Upper lobe of left lung (tissue), 6 donors: ENCODE measurements at places on chromosomes 6 and 20. TPM values are rescaled to one million over a fixed set of nuclear protein-coding genes. Genes with fewer than 3 reads are reported as not detected.

DNA sequence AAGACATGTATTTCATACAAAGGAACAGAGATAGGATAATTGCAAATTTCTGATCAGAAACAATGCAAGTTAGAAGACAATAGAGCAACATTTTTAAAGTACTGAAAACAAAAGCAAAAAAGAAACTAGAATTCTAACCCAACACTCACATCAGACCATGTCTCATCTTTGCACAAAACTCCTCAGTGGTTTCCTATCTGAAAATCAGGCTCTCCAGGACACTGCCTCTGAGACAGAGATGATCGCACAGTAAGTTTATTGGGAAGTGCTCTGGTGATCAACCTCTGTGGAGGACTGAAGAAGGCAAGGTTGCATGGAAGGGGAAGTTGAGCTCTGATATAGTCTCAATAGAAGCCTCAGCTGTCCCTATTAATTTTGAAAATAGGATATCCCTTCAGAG, 2.3 kb upstream of the TTBK1 start:
- DNase-seq, result no peak
- no peaks in the 10 kb centered on the region for H3K4me1 ChIP-seq
- no peak overlapping the region for H3K4me3 ChIP-seq
- H3K36me3 ChIP-seq, result no peaks in the 10 kb centered on the region
- no peak overlapping the region for H3K27ac ChIP-seq

DNA sequence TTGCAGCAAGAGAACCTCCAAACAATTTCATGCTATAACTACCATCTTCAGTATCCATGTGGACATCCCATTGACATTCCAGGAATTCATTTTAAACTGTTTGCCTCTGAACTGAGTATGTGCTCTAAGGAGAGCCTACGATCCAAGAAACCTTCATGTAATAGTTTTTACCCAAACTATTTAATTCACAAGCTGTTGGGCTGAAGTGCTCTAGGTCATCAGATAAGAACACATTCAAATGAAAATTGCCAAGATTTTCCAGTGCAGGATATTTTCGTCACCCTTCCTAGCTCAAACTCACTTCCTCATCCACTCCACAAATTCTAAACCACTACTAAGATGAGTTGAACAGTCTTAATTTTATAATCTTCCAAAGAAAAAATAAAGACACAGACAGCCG, 12.8 kb downstream of the RSPO3 start:
- no peak overlapping the region for H3K27ac ChIP-seq
- no peak for DNase-seq
- no peaks in the 10 kb centered on the region for H3K36me3 ChIP-seq
- no peaks in the 10 kb centered on the region for H3K4me1 ChIP-seq
- H3K4me3 ChIP-seq, result no peak overlapping the region

GRCh38 chr6:14371530-14371929, 254.0 kb downstream of the CD83 start:
- H3K36me3 ChIP-seq, result no peaks in the 10 kb centered on the region
- no peaks in the 10 kb centered on the region for H3K4me1 ChIP-seq
- no peak overlapping the region for H3K4me3 ChIP-seq
- H3K27me3 ChIP-seq, result no peaks in the 10 kb centered on the region
- no peak overlapping the region for H3K27ac ChIP-seq
- DNase-seq, result no peak

- H3K27ac ChIP-seq, result no peak overlapping the region
- no peak overlapping the region for H3K4me3 ChIP-seq
- no peaks in the 10 kb centered on the region for H3K27me3 ChIP-seq
- no peak for DNase-seq
- H3K4me1 ChIP-seq, result no peaks in the 10 kb centered on the region
- H3K36me3 ChIP-seq, result no peaks in the 10 kb centered on the region
Observed at GRCh38 chr6:154187714-154188113, 148.7 kb downstream of the OPRM1 start.

DNA sequence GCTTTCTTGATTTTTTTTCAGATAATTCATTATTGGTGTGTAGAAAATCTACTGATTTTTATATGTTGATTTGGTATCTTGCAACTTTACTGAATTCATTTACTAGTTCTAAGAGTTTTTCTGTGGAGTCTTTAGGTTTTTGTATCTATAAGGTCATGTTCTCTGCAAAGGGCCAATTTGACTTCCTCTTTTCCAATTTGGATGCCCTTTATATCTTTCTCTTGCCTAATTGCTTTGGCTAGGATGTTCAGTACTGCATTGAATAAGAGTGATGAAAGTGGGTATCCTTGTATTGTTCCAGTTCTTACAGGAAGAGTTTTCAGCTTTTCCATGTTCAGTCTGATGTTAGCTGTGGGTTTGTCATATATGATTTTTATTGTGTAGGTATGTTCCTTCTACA, 14.4 kb upstream of the NKX2-4 start:
- H3K36me3 ChIP-seq, result no peaks in the 10 kb centered on the region
- H3K4me1 ChIP-seq, result no peaks in the 10 kb centered on the region
- H3K27me3 ChIP-seq, result no peaks in the 10 kb centered on the region
- no peak for DNase-seq
- H3K27ac ChIP-seq, result no peak overlapping the region

- no peak overlapping the region for H3K4me3 ChIP-seq
- no peaks in the 10 kb centered on the region for H3K36me3 ChIP-seq
- no peak for DNase-seq
- H3K4me1 ChIP-seq, result no peaks in the 10 kb centered on the region
- no peaks in the 10 kb centered on the region for H3K27me3 ChIP-seq
- no peak overlapping the region for H3K27ac ChIP-seq
Observed at GRCh38 chr6:124066946-124067552, 263.4 kb downstream of the NKAIN2 start.

DNA sequence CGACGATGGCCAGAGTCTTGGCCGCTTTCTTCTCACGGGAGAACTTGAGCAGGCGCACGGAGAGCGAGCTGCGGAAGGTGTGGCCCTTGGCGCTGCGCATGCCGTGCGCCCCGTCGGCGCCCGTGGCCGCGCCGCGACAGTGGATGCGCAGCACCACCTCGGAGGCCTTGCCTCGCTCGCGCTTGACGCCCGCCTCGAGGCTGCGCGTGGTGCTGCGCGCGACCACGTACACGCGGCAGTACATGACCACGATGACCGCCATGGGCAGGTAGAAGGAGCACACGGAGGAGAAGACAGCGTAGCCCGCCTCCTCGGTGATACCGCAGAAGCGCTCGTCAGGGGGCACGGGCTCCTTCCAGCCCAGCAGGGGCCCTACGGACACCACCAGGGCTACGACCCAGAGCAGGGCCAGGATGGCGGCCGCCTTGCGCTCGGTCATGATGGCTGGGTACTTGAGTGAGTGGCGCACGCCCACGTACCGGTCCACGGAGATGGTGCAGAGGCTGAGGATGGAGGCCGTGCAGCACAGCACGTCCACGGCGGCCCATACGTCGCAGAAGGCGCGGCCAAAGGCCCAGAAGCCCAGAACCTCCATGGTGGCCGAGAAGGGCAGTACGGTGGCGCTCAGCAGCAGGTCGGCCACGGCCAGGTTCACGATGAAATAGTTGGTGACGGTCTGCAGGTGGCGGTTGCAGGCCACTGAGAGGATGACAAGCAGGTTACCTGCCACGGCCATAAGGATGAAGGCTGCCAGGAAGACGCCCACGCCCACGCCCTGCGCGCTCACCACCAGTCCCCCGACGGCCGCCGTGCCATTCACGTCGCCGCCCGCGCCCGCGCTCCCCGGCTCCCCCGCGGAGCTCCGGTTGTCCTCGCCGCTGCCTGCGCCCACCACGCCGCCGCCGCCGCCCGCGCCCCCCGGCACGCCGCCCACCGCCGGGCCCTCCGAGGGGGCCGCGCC, 232.8 kb upstream of the RNF24 start:
- peaks cover 12% of the 10 kb centered on the region for H3K4me1 ChIP-seq
- DNase-seq, result no peak
- peak overlapping the region; percentile 13 for H3K4me3 ChIP-seq
- peak overlapping the region; percentile 22 for H3K27ac ChIP-seq
- no peaks in the 10 kb centered on the region for H3K36me3 ChIP-seq
- H3K27me3 ChIP-seq, result peaks cover 19% of the 10 kb centered on the region

- no peaks in the 10 kb centered on the region for H3K27me3 ChIP-seq
- no peaks in the 10 kb centered on the region for H3K4me1 ChIP-seq
- no peak overlapping the region for H3K27ac ChIP-seq
- H3K36me3 ChIP-seq, result no peaks in the 10 kb centered on the region
- no peak overlapping the region for H3K4me3 ChIP-seq
- no peak for DNase-seq
Observed at GRCh38 chr6:17354700-17355403, 38.5 kb upstream of the CAP2 start.

SLC16A10 gene
- 94.4 TPM for total RNA-seq

ADGB gene
- total RNA-seq, result 1.4 TPM

ZFAND3 gene
- 66.0 TPM for total RNA-seq

IGF2R gene
- total RNA-seq, result 131 TPM
